Uterus (tissue), 4 donors: ENCODE measurements at places on chromosomes 7 and 10. TPM values are rescaled to one million over a fixed set of nuclear protein-coding genes. Genes with fewer than 3 reads are reported as not detected.

The CELF2 gene
- 59.2 TPM for total RNA-seq

The HABP2 gene
- total RNA-seq = 0.15 TPM

The NPSR1 gene
- not detected for total RNA-seq

The ENTPD1 gene
- 99.5 TPM for total RNA-seq
